Cardiac fibroblast (primary cell): ENCODE measurements at places on chromosomes 5 and 9.

- no peak for DNase-seq
Observed at GRCh38 chr5:142737179-142737578, 33.0 kb upstream of the ARHGAP26 start.

DNA sequence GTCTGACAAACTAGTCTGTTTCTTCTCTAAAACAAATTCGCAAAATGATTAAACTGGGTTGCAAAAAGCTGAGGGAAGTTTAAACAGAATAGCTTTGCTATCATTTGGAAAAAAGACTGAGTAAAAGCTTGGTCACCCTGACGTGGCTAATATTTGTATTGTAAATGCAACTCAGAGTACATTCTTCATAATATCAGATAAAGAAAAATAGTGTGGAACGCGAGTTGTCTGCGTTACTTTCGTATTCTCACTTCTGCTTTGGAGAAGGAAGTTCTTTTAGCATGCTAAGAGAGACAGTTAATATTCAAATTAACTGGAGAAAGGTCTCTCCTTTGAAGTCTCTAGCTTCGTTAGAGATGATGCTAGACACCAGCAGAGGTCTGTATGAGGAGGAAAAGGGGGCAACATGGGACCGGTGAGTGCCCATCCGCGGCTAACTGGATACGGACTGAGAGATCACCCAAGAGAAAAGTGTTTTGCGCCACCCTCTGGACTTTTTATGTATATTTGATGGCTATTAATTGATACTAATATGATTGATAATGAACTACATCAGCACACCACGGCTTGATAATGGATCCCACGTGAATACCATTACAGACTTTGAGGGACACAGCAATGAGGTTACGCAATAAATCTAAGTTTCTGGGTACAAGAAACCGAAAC, 2.9 kb upstream of the CNTRL start:
- peak; percentile 69 for DNase-seq

DNA sequence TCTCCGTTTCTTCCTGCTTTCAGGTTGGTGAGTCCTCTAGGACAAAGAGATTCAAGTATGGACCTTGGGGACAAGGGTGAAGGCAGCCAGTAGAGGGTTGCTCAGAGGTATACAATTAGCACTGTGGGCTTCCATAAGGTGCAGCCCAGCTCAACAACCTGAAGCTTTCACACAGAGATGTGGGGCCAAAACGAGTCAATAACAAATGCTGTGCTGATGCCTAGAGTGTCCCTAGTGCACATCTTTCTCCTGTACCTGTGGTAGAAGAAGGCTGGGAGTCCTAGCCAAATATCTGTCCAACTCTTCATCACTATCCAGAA, 20.7 kb upstream of the MLANA start:
- no peak for DNase-seq

DNA sequence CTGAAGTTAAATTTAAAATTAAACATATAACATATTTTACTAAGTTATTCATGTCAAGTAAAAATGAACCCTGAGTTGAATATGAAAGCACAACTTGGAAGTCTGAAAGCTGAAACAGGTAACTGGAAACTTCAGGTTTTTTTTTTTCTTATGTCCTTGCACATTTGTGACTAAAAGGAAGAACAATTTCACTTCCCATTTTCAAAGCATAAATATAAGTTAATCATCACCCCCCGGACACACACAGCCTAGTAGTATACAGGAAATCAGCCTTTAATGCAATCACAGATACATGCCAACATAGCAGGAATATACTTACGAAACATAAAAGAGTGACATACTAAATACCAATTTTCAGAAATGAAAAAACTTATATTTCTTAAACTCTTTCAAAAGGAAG, 225.9 kb downstream of the RFX3 start:
- DNase-seq, result no peak

DNA sequence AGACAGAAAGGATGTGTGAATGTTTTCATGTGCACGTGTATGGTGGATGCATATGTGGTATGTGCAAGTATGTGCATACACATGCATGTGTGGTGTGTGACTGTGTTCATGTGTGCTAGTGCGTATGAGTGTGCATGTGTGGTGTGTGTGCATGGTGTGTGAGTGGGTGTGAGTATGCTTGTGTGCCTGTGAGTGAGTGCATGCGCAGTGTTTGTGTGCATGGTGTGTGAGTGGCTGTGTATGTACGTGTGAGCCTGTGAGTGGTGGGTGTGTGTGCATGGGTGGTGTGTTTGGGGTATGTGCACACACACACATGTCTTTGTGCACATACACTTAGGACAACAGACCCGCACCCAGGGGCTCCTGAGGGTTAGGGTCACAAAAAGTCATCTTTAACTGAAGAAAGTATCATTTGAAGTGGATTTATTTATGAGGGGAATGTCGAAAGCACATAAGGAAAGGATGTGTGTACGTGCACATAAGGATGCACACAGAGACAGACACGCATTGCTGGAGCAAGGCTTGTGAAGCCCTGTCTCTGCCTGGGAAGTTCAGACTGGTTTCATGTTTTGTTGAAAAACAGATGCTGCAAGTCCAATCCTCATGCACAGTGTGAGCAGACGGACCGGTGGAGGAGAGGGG, 237.0 kb downstream of the SYK start:
- no peak for DNase-seq

DNA sequence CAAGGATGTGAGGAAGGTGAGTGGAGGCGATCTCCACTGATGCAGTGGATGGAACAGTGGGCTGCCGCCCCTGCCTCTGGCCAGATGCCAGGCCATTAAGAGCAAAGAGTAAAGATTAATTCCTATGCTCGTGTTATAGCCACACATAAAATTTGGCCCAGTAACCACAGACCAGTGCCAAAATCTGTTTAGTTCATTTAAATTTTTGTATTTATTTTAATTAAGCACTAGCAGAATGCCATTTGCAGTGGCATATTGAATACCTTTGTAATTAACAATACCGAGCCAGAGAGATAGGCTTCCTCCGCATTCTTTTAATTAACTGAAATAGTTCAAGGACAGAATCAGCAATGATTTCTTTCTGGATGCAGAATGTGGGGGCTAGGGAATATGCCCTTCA, 179.8 kb downstream of the MED10 start:
- no peak for DNase-seq

DNA sequence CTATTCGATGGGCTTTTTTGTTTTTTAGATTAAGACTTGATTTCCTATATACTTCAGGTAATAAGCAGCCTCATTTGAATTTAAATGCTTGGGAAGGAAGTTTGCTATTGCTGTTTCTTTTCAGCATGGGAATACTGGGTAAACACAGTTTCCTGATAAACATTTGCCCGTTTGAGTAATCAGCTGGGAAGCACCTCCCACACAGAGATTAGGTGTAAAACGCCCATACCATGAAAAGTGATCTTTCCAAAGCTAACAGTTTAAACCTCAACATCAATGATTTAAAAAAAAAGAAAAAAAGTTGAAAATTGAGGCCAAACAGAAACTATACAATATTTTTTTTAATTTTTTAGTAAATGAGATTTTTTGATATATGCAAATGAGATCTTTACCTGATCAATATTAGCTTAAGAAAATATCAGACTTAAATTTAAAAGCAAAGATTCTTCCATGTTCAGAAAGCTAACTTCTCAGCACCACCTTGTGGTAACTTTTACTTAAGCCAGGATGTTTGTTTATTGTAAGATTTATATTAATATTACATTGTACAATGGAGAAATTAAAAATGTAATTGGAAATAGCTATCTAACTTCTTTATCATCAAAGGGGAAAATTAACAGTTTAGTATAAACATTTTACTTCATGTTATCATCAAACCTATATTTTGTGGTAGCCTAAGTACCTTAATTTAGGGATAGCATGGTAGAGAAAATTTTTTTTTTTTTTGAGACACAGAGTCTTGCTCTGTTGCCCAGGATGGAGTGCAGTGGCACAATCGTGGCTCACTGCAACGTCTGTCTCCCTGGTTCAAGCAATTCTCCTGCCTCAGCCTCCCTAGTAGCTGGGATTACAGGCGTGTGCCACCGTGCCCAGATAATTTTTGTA, 39.8 kb downstream of the F2RL2 start:
- DNase-seq, result peak; percentile 63

DNA sequence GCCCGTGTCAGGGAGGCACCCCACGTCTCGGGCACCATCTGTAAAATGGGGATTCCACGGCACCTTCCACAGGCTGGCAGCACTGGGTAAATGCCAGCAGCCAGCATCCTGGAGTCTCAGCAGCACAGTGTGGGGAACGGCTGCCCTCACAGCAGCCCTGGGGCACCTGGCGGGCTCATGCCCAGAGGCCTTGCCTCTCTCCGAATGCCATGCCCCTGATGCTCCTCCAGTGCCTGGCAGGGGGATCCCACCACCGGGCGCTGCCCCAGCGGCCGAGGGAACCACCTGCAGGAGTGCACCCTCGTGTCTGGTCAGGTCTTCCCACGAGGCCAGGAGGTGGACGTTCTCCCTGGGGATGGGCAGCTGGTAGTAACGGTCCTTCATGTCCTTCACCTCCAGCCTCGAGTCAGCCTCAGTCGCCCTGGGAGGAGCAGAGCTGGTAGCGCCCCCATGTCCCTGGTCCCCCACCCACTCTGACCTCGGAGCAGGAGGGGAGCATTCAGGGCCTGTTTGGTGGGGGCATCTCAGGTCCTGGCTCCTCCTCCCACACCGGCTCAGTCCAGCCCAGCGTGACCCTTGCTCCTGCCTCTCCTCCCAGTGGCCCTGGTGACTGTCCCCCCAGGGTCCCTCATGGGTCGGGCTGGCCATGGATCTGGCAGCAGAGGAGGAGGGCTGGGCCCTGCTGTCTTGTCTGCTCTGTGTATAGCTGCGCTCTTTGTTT, 49.9 kb upstream of the NRARP start:
- DNase-seq, result no peak

DNA sequence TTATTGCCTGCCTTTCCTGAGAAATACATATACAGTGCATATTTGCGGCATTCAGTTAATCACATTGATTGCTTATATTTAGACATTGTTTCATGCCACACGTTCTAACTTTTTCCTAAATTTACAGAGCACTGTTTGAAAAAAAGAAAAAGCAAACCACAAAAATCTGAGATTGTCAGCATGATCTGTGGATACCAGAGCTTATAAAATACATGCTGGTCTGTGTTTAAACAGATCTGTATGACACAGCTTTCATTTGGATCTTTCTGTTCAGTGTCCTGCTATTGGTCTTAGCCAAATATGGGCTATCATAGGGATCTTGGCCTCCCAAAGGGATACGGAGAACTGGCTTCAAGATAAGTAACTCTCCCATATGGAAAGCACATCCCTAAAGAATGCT, 20.2 kb downstream of the ALDH1A1 start:
- DNase-seq, result no peak
